Trophoblast cell (in vitro differentiated cells and primary cell): ENCODE measurements at places on chromosomes 11 and 22.

GRCh38 chr11:85806876-85807275 is 4.1 kb downstream of the SYTL2 start:
- DNase-seq, result no peak

- no peak for DNase-seq
Observed at GRCh38 chr22:44146088-44146861, 34.5 kb upstream of the PARVG start.

GRCh38 chr11:21069909-21070308 is 400.5 kb downstream of the NELL1 start:
- no peak for DNase-seq

DNA sequence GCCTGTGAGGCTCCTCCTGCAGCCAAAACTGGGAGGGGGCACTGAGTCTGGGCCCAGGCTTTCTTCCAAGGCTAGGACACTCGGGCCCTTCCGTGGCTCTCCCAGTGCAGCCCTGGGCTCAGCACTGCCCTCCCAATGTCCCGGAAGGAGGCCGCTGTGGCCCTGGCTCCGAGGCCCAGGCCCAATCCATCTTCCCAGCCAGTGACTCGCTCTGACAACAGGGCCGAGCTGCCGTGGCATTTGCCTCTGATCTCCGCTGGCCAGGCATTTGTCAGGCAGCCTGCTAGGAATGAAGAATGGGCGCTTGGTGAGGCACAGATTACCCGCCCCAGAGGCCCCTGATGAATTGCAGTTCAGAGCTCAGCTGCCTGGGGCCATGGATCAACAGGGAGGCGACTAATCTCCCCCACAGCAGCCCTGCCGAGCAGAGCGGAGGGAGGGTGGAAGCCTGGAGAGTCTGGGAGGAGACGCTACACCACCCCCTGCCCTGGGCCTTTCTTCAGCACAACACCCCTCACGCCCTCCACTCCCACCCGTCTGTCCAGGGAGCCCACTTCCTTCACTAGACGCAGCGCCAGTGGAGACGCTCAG is 8.3 kb downstream of the FXYD2 start:
- no peak for DNase-seq
